ENCODE measurements at places on chromosomes 3 and 15. TPM values are rescaled to one million over a fixed set of nuclear protein-coding genes. Genes with fewer than 3 reads are reported as not detected.

DNA sequence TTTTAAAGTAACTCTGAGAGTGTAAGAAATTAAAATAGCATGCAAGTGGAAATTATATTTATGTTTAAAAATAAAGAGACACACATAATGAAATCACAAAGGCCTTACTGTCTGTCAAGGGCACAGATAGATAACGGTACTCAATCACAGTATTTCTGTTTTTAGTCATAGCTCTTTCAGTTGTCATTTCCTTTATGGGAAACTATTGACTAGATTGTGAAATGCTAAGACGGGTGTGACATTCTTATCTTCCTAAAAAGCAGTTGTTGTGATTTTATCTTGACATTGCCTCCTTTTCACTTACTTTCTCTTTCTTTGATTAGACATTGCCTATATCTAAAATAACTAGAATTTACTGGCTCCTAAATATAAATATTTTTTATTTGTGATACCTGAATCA is 100.1 kb upstream of the PLSCR5 start:
- DNase-seq = no peak

- no peak for DNase-seq
Measured at GRCh38 chr3:106067711-106068110, 198.9 kb upstream of the CBLB start.

DNA sequence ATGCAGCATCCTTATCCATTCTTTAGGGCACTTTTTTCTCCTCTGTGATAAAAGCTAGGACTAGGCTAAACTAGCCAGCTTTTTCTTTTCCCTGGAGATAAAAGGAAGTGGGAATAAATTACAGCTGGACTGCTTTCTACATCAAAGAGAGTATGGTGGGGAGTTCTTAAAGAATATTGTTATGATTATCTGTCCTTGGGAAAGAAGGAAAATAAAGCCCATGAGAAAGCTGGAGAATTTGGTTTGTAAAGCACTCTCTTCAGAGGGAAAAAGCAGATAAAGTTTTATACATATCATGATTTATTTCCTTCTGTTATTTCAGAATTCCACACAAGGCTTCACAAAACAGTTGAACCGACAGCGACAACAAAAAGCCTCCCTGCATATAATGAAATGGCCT is 923.0 kb downstream of the DIPK2A start:
- no peak for DNase-seq

Gene GPR149
- total RNA-seq = not detected

Gene TPRG1
- total RNA-seq = 0.50 TPM

GRCh38 chr3:37853691-37854413 is 7.8 kb upstream of the CTDSPL start:
- no peak for DNase-seq

DNA sequence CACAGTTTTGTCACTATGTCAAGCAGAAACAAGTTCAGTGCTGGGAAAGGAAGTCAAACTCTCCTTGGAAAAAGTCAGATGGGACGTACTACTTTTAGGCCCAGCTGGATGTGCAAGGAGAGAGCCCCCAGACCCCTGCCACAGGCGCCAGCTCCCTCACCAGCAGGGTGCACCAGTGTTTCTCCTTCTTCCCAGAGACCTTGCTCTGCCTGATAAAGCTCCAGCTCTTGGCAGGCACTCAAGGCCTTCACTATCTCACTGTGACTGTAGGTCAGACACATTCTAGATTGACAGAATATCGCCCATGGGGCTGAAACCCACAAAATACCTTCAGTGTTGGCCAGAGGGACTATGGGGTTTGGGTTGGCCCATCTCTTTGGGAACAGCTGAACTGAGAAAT is 54.8 kb upstream of the CHRNB4 start:
- DNase-seq = no peak

- DNase-seq = no peak
Measured at GRCh38 chr15:76151599-76151974, 91.8 kb downstream of the TMEM266 start.
